ENCODE measurements at places on chromosomes 13 and 19.
A peak's percentile ranks its signal among the peaks of the same experiment; 100 is the strongest.

DNA sequence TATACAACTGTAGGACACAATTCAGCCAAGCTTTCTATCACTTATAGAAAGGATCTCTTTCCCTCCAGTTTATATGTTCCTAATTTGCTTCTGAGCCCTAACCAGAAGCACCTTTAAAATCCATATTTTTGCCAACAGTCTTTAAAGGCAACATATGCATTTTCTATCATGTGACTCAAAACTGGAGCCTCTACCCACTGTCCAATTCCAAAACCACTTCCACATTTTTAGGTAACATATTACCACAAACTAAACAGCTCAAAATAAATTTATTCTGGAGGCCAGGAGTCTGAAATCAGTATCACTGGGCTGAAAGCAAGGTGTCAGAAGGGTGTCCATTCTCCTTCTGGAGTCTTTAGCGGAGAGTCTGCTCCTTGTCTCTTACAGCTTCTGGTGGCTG is 15.9 kb upstream of the EFNB2 start:
- DNase-seq = no peak

DNA sequence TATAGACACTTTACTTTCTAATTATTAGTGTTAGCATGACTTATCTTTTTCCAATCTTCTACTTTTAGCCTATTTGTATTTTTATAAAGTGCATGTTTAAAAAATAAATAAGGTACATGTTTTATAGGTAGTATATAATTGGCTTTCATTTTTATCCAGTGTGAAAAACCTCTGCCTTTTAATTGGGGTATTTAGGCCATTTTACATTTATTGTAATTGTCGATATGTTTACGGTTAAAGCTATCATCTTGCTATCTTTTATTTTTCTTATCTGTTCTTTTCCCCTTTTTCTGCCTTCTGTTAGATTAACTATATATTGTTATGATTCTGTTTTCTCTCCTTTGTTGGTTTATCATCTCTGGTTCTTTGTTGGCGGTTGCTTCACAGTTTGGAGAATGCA is 9.1 kb downstream of the PROZ start:
- DNase-seq = no peak

DNA sequence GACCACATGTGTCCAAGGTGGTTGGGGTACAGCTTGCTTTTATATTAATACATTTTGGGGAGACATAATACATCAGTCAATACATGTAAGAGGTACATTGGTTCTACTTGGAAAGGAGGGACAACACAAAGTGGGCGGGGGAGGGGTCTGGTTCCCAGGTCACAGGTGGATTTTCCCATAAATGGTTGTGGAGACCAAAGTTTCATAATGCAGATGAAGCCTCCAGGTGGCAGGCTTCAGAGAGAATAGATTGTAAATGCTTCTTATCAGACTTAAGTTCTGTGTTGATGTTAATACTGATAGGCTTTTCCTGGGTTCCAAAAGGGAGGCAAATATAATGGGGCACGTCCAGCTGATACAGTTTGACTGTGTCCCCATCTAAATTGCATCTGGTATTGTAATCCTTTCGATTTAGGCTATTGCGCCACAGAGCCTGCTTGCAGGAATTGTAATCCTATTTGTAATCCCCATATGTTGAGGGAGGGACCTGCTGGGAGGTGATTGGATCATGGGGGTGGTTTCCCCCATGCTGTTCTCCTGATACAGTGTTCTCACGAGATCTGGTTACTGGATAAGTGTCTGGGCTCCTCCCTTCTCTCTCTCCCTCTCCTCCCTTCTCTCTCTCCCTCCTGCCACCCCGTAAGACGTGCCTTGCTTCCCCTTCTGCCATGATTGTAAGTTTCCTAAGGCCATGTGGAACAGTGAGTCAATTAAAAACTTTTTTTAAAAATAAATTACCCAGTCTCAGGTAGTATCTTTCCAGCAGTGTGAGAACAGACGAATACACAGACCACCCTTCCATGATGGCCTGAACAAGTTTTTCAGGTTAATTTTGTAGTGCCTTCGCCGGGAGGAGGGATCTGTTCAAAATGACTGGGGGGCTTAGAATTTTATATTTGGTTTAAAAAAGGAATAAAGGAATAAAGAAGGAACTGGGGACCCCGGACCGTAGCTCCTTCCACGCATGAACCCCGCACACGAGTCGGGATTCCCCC is 44.9 kb downstream of the ZNF823 start:
- no peak for DNase-seq

GRCh38 chr19:43700395-43701000 is 15.4 kb upstream of the IRGC start:
- no peak for DNase-seq

GRCh38 chr13:111048387-111048786 is 66.7 kb upstream of the ARHGEF7 start:
- DNase-seq = no peak

GRCh38 chr13:75220861-75221260 is 261.1 kb downstream of the TBC1D4 start:
- DNase-seq = no peak

- no peak for DNase-seq
Observed at GRCh38 chr19:30360376-30361106, 11.6 kb upstream of the ZNF536 start.

DNA sequence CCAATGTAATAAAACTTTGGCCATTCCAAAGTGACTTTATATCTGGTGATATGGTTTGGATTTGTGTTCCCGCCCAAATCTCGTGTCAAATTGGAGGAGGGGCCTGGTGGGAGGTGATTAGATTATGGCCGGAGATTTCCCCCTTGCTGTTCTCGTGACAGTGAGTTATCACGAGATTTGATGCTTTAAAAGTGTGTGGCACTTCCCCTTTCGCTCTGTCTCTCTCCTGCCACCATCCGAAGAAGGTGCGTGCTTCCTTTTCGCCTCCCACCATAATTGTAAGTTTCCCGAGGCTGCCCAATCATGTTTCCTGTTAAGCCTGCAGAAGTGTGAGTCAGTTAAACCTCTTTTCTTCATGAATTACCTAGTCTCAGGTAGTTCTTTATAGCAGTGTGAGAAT is 9.3 kb upstream of the NALCN start:
- DNase-seq = no peak

- peak; percentile 84 for DNase-seq
Observed at GRCh38 chr19:38869836-38870607, 8.1 kb downstream of the RINL start.

GRCh38 chr13:100022798-100023197 is 41.2 kb downstream of the ZIC2 start:
- DNase-seq = no peak

DNA sequence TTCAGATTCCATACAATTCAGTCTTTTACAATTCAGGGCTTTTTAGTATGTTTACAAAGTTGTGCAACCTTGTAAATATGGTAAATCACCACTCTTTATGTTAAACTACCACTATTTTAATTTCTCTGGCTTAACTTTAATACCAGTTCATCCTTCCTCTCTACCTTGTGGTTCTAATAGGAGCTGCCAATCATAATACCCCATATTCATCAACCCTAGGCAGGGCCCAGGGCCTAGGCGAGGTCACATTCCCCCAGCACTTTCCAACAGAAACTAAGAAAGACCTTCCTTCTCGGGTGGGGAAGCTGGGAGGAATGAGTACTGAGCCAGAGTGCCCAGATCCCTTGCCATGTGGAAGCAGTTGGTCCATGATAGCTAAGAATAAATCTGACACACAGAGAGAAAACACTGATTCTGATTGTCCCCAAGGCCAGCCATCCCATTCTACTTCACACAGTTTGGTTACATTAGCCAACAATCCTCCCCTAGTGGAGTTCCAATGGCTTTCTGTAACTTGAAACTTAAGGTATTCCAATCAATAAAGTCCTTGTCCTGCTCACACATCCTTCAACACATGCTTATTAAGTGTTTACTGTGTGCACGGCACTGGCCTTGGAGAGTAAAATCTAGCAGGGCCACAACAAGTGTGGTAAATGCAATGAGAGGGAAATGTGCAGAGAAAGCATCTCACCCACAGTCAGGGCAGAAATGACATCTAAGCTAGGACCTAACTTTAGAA is 76.8 kb downstream of the NUFIP1 start:
- no peak for DNase-seq

DNA sequence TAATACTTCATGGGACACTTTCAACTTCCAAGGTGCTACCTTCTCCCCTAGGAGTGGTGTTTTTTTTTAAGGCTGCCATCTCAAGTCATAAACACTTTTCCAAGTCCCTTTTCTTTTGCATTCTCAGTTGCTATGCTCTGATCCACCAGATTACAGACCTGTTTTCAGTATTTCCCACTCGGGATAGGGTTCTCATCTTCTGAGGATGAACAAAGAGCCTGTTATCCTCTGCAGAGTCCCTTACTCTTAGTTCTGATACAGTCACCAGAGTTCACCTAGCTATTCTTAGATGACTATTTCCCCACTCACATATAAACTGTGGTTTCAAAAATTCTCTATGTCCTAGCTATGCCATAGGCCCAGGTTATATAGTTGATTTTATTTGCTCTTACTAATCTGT is 15.9 kb downstream of the ZDHHC20 start:
- DNase-seq = no peak

- DNase-seq = no peak
Observed at GRCh38 chr13:31826521-31826920, 87.2 kb downstream of the RXFP2 start.

- no peak for DNase-seq
Observed at GRCh38 chr13:39855236-39855635, 199.8 kb downstream of the COG6 start.

GRCh38 chr13:77729502-77730221 is 32.2 kb downstream of the SLAIN1 start:
- DNase-seq = no peak

DNA sequence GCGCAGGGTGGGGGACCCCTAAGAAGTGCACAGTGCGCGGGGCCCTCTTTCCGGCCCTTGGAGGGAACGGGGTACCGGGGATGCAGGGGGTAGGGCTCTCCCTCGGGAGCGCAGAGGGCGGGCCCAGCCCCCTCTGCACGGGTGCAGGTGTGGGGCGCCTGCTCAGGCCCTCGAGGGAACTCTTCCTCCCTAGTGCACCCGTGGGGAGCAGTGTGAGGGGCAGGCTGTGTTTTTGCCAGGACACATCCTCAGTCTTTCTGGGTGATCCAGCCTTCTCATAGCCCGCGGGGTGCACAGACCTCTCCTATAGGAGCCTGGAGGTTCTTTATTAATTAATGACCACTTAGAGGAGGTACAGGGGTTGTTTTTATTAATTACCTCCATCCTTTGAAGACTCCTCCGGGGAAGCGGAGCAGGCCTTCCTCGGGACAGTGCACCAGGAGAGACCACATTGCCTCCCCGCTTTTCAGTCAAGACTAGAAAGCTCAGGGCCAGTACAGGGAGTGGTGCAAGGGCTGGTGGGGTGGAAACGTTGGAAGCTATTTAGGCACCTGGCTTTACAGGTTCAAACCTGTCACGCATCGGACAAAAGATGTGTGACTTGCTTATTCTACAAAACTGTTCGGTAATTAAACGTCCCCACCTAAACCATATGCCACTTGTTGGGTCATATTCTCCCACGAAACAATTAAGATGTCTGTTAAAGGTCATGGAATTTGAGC is 598 bp upstream of the GJB6 start:
- DNase-seq = no peak

DNA sequence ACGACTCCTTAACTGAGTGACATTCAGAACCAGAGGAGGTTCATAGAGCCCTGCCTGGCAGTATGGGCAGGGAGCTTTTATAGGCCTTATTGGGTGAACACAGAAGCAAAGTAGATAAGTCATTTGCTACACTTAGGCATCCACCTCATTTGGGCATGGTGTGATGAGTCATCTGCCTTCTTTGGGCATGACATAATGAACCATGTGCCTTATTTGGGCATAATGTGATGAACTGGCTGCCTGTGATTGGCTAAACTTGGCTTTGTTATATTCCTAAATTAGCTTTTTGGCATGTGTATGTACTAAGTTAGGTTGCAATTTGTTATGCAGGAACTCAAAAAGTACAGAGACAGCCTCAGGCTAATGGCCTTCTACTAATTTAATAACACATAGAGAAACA is 2210.2 kb upstream of the PCDH20 start:
- DNase-seq = no peak

GRCh38 chr13:80684217-80684991 is 343.5 kb upstream of the SPRY2 start:
- no peak for DNase-seq

DNA sequence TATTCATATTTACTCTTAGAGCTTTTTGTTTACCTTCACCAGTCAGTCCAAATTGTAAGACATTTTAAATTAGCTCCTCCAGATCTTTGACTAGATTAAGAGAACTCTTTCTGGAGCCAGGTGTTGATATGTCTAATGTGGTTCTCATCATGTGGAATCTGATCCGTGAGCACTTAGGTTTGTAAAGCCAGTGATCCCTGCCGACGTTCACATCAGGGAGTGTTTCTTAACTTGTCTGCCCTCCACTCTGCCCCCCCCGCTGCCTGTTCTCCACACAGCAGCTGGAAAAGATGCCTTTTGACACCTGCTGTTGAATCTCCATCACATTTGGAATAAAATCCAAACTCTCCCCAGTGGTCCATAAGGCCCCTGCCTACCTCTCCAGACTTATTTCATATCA is 17.7 kb downstream of the METTL21C start:
- DNase-seq = no peak

GRCh38 chr13:95723438-95723837 is 46.5 kb downstream of the DNAJC3 start:
- DNase-seq = no peak

- no peak for DNase-seq
Observed at GRCh38 chr19:33343301-33343700, 30.2 kb upstream of the CEBPG start.

GRCh38 chr19:51318687-51319648 is 7.5 kb downstream of the IGLON5 start:
- DNase-seq = no peak

DNA sequence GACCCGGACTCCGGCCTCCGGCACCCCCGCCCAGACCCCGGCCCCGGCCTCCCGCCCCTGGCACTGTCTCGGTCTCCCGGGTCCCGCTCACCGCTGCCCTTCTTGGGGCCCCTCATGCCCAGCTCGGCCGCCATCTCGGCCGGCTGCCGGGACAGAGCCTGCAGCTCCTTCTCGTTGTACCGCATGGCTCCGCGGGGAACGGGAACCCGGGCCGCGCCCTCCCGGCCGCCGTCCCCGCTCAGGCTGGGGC is 140 bp downstream of the PLEKHJ1 start:
- DNase-seq = no peak

DNA sequence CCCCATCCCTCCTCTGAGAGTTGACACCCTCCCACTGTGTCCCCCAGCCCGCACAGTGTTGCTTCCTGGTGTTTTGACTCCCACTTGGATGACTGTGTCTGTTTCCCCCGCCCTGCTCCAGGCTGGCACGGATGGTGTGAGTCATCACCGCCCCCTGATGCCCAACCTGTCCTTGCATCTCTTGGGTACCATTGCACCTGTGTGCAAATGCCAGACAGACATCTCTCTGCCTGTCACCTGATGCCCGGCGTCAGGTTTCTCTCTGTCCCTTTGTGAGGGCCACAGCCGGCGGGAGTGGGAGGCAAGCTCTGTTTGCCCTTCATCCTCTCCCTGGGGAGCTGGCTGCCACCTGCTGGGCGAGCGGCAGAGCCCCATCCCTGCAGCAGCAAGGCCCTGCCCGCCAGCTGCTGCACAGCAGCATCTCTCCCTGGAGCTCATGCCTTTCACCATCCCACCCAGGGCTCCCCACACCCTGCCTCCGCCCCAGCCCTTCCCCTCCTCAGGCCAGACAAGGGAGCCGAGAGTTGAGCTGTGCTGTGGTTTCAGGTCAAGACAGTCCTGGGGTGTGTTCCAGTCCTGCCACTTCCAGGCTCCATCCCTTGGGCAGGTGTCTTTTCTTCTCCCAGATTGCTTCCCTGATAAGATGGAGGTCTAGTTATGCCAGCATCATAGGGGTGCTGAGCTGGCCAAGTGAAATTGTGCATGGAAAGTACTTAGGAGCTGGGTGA is 29.7 kb downstream of the NKPD1 start:
- DNase-seq = no peak

- DNase-seq = no peak
Observed at GRCh38 chr13:112205990-112206389, 139.0 kb downstream of the SOX1 start.

GRCh38 chr13:80033286-80033685 is 307.6 kb downstream of the SPRY2 start:
- DNase-seq = no peak

Measured in stimulated activated CD8-positive, alpha-beta memory T cell treated with anti-CD3 and anti-CD28 coated beads, Interleukin-7, amount 100 ng/mL, for 1 hour (primary cell).